IMR-90 (cell line): ENCODE measurements at places on chromosomes 7 and 10.

DNA sequence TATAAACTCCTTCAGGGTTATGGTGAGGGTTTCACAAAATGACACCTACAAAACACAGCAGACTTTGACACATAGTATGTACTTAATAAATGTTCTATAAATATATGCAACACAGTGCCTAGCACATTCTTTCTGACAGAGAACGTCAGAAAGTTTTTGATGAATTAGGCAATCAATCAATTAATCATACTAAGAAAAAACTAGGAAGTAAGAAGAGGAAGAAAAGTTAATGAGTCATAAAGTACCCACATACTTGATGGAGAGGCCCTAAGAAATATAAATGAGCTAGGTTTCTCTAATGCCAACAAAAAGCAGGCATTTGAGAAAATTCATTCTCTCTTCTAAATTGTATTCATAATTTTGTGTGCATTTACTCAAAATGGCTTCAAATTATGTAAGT lies 192.7 kb upstream of the VWC2 start:
- DNase-seq: no peak

DNA sequence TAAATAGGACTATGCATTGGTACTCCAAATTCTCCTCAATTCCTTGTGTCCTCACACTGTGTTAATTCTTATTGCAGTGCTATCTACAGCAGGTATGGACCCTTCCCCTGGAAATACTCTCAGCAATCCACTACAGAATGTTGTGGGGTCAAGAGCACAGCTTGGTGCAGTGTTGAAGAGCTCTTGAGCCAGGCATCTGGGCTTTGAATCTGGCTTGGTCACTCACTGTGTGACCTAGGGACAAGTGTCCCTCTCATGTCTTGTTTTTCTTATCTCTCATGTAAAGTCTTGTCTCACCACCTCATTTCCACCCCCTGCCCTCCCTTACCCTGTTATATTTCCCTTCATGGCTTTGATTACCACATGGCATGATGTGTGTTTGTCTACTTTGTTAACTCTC lies 159.4 kb downstream of the RNLS start:
- no peak for DNase-seq

- no peak for DNase-seq
These were observed 136.6 kb downstream of the ARID5B start for GRCh38 chr10:62037890-62038608.

- peak; percentile 94 for DNase-seq
These were observed 458.5 kb downstream of the KCNMA1 start for GRCh38 chr10:77179015-77179695.

DNA sequence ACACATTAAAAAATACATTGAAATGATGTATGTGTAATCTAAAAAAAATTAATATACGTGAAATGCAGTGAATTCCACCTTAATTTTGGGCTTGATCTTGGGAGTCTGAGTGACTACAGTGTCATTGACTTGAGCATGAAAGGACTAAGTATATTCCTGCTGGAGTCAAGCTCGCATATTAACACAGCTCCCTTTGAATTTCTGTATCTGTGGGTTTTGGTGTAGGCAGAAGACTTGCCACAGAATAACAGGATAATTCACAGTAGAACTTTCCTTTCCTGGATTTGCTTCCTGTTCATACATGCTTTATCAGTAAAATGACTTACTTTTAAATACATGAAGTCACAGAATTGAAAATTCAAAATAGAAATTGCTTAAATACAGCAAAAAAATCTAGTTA lies 55.3 kb downstream of the PPP1R9A start:
- no peak for DNase-seq

- DNase-seq: no peak
These were observed 12.0 kb downstream of the ZNF800 start for GRCh38 chr7:127380479-127380878.

GRCh38 chr10:95660283-95660682 lies 3.8 kb upstream of the ALDH18A1 start:
- DNase-seq: peak; percentile 64
